ENCODE measurements at places on chromosomes 1 and 21.

- DNase-seq, result no peak
Measured at GRCh38 chr1:66693856-66694255, 58.4 kb upstream of the DYNLT5 start.

DNA sequence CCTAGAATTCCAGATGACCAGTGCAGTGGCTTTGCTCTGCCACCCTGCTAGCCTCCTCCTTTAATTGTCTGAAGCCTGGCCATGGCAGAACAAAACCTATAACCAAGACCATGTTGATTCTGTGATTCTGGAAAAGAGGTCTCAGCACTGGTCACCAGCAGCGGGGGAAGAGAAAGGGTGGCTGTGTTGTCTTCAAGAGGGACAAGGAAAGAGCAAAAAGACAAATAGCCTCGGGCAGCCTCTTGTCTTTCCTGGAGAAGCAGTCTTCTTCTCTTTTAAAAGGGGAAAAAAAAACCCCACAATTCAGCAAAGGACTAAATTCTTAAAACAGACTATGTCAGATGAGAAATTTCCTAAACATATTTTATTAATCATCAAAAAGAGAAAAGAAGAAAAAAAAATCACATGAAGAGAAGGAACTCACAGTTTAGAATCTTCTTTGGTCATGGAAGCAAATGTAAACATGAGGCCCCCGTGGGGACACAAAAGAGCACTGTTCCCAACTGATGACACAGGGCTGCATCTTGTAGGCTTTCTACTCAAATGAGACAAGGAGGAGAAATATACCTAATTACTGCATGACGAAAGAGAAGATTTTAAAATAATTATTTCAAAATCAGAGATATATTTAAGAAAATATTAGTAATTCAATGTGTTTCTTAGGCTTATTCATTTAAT is 36.3 kb upstream of the RAP1GAP start:
- DNase-seq, result no peak

GRCh38 chr1:92951141-92951582 is 10.1 kb downstream of the DIPK1A start:
- DNase-seq, result no peak

DNA sequence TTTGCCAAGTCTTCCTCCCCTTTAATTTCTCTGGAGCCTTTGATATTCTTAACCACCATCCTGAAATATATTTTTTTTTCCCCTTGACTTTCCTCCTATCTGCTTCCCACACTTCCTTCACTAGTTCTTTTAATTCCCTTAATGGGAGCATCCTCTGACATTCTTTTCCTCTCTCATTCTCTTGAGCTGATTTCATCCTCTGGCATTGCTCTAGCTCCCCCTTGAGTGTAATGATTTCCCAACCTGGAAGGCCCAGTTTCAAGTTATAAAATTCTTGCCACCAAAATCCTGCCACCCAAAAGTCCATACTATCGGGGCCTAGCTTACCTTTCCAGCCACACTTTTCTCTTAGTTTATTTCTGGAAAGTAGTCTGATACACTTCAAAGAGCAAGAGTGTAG is 39.5 kb upstream of the UBE2U start:
- no peak for DNase-seq

DNA sequence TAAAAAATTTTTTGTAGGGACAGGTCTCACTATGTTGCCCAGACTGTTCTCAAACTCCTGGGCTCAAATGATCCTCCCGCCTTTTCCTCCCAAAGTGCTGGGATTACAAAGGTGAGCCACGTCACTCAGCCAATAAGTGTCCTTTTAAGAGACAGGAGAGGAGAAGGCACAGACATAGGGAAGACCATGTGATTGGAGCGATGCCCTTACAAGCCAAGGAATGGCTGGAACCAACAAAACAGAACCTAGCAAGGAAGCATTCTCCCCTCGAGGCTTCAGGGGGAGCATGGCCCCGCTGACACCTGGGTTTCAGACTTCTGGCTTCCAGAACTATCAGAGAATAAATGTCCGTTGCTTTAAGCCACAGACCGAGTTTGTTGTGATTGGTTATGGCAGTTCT is 37.0 kb downstream of the NDUFS5 start:
- no peak for DNase-seq

DNA sequence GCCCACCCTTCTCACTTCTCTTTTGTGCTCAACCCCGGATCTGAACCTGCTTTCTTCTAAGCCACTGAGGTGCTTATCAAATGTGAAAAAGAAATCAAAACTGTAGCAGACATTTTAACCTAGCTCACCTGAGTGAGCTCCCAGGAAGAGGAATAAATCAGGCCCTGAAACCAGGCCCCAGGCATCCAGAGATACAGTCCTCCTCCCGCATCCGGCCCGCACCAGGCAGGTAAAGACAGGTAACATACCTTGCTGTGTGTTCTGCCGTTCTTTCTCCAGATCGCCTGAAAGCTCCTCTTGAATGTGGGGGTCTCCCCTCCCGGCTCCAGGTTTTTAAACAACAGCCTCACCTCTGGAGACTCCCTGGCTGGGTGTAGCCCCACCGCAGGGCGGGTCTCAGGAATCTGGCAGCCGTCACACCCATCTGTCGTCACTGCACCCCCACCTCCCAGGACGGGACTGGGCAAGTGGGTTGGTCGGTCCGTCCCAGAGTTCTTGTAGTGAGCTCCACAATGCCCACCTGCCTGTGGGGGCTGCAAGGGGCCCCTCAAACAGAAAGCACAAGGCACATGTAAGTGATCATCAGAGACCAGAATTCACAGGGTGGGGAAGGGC is at the start of gene LAMB3:
Gene LAMB3 (minus strand): TSS at position 305 of the 615 bp plus-strand sequence. CDS start 1,481 bp downstream, outside the sequence.
- no peak for DNase-seq

DNA sequence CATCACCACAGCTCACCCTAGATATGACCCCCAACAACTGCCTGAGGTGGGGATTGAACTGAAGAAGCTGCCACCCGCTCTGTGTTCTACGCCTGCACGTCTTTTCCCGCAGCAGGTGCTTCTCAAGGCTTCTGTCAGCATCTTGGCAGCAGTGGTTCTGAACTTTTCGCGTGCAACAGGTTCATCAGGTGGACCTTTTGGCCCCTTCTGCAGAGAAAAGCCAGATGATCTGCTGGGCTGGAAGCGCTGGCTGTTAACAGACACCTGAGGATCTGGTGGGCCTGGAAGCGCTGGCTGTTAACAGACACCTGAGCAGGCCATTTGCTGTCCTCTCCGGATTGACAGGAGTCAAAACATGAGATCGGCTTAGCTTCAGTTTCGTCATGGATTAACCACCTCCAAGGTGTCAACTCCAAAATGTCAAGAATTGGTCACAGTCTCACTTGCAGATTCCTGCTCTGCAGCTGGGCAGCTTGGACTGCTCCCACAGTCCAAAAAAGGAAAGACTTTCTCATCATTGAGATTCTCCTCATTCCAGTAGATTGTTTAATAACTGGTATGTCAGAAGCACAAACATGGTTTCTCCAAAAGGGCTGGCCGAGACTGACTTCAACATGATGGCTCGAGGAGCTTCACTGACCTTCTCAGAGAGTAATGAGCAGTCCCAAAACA is 4.7 kb downstream of the C1orf174 start:
- no peak for DNase-seq

DNA sequence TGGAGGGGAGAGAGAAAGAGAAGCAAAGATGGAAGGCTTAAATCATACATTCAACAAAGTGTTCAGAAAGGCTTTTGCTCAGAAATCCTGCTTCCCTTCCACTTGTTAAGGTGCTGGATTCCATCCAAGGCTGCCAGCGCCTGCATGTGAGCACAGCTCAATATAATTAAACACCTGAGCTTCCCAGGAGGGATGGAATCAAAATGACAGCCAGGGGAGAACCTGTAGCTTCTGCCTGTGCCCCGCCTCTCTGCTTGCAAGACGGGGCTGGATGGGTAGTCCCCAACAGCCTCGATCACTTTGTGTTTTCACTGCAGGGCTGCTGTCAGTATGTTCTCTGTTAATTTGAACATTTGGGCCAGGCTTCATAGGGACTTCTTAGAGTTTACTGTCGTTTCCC is 225.7 kb downstream of the KCNH1 start:
- no peak for DNase-seq

DNA sequence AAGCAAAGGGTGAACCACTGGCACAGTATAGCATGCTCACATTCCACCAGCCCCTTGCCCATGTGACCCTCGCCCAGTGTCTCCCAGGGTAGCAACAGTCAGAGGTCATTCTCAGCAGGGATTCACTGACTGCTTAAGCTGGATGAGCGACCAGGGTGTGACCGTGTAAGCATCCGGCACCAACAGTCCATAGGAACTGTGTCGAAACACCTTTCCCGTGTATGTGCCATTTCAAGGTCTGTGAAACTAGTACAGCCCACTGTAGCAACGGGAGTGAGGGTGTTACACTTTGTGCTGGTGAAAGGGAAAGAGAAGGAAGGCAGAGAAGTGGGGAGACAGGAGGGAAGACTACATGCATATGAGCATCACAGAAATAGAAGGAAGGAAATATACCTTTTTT is 10.8 kb downstream of the PIK3C2B start:
- DNase-seq, result no peak

GRCh38 chr21:26914557-26914956 is 52.3 kb downstream of the ADAMTS5 start:
- no peak for DNase-seq

- DNase-seq, result no peak
Measured at GRCh38 chr21:43972850-43973633, 39.1 kb upstream of the TRAPPC10 start.

- DNase-seq, result no peak
Measured at GRCh38 chr1:39195166-39196111, 9.1 kb upstream of the MACF1 start.

DNA sequence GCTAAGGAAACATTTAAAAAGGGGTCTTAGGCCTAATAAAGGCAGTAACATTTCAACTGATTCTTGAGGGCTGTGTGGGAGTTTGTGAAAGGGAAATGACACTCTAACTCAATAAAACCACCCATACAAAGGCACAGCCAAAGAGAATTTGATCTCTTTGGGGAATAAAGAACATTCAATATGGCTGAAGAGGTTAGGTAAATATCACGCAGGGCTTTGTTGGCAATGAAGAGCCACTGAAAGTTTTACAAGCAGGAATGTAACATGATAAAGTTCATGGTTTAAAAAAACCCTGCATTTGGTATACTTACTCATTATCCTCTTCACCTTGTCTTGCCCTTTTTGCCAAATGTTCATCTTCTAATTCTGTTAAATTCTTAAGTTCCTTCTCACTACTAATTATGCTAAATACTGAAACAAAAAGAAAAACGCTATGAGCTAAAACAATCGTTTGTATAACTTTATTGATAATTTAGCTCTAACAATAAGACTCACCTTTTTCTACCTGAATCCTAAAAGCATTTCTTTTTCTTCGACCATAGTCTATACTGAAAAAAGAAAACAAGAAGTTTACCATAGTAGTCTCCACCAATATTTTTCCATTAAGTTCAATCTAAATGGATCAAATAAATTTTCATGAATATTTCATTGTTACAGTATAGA is 12.5 kb downstream of the NVL start:
- DNase-seq, result no peak

GRCh38 chr1:180167721-180168467 is 13.2 kb downstream of the QSOX1 start:
- no peak for DNase-seq

- no peak for DNase-seq
Measured at GRCh38 chr1:217253351-217253750, 377.5 kb downstream of the GPATCH2 start.

DNA sequence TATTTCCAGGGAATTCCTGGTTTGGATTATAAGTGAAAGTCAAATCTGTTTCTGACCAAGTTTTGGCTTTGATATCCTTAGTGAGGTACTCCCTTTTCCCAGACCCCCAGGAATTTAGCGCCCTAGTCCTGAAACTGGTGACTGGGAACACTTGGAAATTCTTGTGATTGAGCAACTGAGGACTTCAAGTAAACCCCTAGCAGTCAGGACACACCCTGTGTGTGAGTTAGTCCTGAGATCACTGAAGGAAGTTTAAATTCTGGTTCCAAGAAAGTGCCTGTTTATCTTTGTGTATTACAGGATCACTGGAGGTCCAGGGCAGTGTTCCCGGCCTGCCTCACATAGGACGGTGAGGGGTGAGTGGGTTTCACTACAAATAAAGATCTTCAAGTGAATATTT is 95.1 kb upstream of the F3 start:
- DNase-seq, result no peak

GRCh38 chr1:215133532-215133931 is 51.0 kb downstream of the KCNK2 start:
- no peak for DNase-seq

GRCh38 chr1:247102381-247102780 is 1.8 kb downstream of the ZNF669 start:
- no peak for DNase-seq

DNA sequence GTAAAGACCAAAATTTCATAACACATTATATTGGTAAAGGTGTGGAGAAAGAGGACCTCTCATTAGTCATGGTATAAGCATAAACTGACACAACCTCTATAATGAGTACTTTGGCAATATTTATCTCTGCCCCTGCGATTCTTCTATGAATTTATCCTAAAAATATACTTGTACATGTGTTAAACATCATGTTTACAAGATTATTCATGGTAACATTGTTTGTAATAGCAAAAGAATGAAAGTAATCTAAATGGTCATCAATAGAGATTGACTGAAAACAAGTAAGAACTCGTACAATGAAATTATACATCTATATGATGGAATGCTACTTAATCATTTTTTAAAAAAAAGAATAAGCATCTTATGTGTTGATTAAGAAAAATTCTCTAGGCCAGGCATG is 96.4 kb downstream of the KIAA0319L start:
- DNase-seq, result no peak

- DNase-seq, result no peak
Measured at GRCh38 chr1:231814021-231814420, 187.4 kb downstream of the DISC1 start.

GRCh38 chr1:226568077-226568831 is 19.7 kb downstream of the STUM start:
- DNase-seq, result no peak

- DNase-seq, result no peak
Measured at GRCh38 chr1:109636201-109636952, 16.7 kb downstream of the AMPD2 start.

GRCh38 chr1:83897516-83897915 is 101.4 kb downstream of the TTLL7 start:
- no peak for DNase-seq

DNA sequence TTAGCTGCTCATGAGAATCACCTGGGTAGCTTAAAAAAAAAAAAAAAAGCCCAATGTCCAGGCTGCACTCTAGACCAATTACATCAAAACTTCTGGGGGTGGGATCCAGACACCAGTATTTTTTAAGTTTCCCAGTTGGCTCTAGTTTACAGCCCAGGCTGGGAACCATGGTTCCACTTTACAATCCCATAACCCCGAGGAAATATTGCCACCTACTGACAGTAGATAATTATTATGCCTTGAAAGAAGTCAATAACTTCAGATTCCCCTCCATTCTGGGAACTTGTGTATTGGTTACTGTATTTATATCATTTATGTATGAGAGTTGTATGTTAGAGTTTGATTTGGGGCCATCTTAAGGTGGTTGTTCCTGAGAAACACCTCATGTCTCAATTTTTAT is 100.2 kb downstream of the SPATA46 start:
- no peak for DNase-seq

- no peak for DNase-seq
Measured at GRCh38 chr1:246428542-246429308, 78.4 kb downstream of the SMYD3 start.

DNA sequence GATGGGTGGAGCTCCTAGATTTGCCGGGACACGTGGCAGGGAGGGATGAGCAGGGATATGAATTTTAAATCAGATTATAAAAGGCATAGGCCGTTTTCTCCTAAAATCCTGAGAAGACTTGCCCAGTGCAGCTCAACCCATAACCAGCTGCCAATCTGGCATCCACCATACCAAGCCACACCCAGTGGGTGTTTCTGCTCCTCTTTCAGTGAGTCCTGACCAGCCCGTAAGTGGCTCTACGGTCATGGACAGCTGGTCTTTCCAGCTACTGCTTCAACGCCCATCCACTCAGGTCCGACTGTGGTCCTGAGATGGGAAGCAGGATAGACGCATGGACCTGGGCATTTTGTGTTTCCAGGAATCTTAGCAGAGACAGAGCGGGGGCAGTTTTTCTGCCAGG is 107.2 kb downstream of the LAMC2 start:
- no peak for DNase-seq

Measured in stimulated activated CD4-positive, alpha-beta T cell treated with anti-CD3 and anti-CD28 coated beads, Interleukin-1b, Interleukin-23, amount 100 ng/mL, for 1 hour (primary cell).